Retina (tissue), 1 donor: ENCODE measurements at places on chromosomes 7 and 10.
A peak's percentile ranks its signal among the peaks of the same experiment; 100 is the strongest.

DNA sequence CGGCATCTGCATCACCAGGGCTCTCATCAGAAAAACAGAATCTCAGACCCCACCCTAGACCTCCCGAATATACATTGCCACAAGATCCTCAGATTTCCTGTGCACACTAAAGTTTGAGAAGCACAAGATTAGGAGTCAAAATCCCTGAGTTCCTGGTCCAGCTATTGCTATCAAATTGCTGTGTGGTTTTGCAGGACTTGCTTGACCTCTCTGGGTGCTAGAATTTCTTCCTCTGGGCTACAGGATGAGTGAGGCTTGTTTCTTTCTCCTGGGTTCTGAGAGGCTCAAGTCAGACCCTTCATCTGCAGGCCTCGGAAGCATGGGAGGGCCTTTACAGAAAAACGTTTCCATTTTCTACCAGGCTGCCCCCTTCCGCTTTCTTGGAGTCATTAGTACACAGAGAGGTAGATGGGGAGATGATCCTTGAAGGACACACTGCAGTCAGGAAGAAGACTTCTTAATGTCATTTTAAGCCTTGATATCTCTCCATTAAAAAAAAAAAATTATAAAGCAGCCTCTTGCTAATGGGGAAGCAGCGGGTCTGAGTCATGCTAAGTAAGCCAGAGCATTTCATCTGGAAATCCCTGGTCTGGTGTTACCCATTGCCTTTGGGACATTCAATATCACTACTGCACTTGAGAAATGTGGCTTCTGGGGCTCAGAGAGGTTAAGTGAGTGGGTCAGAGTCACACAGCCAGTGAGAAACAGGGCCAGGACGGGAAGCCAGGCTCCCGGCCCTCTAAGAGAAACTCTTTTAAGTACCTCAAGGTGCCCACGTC, 173.5 kb downstream of the KCNMA1 start:
- no peak for DNase-seq

GRCh38 chr10:95818668-95819067, 62.7 kb downstream of the ENTPD1 start:
- DNase-seq: no peak

GRCh38 chr7:111765751-111766643, 203.7 kb upstream of the IMMP2L start:
- DNase-seq: no peak

- no peak for DNase-seq
These were observed 35.3 kb downstream of the DENND2A start for GRCh38 chr7:140605337-140605736.

DNA sequence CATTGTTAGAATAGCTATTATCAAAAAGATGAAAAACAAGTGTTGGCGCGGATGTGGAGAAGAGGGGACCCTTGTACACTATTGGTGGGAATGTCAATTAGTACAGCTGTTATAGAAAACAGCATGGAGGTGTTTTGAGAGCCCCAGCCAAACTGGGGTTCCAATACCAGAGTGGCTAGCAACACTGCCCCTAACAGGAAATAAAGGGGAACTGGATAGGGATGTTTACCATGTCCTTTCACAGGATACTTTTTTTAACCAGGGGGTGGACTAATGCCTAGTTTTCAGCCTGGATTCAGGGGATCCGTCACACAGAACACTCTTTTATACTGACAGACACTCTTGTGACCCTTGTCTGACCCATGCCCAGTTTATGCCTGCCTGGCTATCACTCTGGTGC, 6.9 kb upstream of the GSTK1 start:
- no peak for DNase-seq

DNA sequence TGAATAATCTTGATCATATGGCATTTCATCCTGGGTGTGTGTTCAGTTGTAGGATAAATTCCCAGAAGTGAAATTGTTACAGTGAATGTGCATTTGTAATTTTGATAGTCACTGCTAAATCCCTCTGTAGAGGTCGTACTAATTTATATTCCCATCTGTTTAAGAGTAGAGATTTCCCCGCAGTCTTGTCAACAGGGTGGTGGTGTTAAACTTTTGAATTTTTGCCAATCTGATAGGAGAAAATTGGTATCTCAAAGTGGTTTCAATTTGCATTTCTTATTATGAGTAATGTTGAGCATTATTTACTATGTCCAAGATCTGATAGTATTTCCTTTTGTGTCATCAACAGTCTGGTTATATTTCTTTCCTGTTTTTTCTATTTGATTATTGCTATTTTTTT, 101.7 kb downstream of the AUTS2 start:
- DNase-seq: no peak

DNA sequence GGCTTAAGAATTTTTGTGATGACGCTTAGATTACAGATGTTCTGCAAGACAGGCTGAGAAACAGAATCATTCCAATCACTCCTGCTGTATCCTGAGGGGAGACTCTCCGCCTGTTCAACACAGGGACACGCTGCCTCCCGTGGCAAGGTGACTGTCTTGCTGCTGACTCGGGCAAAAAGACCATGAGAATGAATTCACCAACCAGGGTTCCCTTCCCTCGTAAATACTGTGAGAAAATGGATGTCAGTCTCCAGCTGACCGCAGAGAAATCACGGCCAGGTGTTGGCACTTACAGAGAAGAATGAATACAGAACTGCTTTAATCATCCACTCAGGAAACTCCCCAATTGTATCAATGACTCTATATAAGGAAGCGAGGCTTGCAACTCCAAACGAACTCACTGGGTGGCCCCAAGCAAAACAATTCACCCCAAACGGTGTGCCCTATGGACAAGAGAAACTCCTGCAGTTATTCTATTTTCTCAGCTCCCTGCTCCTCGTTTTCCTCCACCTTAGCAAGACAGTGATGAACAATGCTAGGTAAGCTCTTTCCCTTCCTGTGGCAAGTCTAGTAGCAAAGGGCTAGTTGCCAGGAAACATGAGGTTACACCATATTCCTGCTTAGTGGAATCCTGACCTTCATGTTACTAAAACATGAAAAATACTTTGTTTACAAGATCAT, 22.8 kb downstream of the GNA12 start:
- peak; percentile 22 for DNase-seq

- DNase-seq: no peak
These were observed 720 bp upstream of the RFC2 start for GRCh38 chr7:74254858-74255379.

DNA sequence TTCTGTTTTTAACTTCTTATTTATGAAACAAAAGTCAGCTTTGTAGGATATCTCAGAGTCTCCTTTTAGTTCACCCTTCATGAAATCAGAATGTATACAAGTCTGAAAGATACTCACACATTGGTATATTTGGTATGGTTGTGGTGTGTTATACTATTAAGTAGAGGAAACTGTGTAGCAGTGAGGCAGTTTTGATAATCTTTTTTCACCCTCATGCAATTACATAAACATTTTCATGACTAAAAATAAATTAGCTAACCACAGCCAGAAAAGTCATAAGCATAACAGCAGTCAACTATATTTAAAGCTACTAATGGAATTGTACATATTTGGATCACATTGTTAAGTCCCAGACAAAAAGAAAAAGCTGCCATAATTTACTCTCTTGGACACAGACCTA, 62.1 kb downstream of the FAM185A start:
- DNase-seq: no peak

DNA sequence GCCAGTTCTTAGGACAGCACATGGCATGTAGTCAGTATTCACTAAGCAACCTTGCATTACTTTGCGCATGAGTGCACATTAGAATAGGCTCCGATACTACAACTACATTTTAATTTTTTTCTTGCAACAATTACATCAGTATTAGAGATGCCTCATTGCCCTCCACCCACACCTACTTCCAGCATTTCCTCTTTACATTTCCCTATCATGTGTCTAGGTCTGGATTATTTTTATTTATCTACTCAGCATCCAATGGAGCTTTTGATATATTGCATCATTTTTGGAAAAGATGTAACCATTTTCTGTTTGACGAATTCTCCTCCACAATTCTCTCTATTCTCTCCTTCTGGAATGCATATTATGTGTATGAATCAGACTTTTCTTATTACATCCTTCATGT, 258.2 kb upstream of the GLI3 start:
- no peak for DNase-seq

- DNase-seq: no peak
These were observed 485.5 kb downstream of the LRMDA start for GRCh38 chr10:75916906-75917305.

DNA sequence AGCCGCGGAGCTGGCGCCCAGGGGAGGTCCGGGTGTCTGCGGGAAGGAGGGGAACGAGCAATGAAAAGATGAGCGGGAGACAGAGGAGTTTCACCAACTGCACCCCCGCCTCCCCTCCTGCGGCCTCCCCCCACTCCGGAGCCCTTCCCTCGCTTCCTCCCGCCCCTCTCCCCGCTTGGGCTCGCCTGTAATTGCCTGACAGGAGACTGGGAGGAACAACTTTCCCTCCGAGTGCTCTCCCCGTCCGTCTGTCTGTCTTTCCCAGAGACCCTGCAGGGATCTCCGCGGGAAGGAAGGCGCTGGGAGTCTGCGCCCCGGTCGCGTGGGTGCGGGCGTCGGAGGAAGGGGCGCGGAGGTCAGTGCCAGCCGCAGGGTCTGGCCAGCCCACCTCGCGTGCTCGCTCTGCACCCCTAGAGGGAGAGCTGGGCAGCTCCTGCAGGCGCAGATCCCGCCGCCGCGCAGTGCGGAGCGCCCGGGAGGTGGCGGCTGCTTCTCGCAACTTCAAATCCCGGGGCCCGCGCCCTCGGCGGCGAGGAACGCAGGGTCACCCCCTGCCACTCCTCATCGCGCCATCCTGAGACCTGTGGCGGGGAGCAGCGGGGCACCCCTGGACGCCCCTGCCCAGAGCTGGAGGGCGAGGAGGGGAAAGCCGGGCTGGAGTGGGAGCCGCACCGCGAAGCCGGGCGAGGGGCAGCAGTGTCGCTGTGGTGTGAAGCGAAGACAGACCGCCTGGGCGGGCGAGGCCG, 511 bp upstream of the NRP1 start:
- peak; percentile 96 for DNase-seq
